ENCODE measurements at places on chromosomes 13 and 19.

DNA sequence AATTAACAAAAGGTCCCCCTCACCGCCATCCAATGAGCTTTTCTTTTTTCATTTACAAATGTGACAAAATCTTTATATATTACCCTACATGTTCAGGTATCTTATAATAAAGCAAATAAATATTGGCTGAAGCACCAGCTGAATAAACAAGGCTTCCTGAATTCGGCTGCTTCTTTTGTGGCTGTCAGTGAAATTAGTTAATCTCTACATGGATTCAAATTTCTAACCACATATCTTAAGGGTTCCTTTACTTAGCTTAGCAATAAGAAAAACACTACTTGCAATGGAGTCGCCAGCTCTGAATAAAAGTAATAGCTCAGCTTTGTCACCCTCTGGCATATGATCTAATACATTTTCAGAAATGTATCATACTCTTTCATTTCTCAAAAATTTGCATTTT is 104.3 kb downstream of the CCNA1 start:
- DNase-seq = no peak

- DNase-seq = no peak
Observed at GRCh38 chr19:58217069-58217481, 11.6 kb upstream of the ZNF544 start.

GRCh38 chr13:96771486-96772367 is 222.5 kb downstream of the OXGR1 start:
- no peak for DNase-seq

GRCh38 chr13:52961987-52962386 is 66.6 kb upstream of the OLFM4 start:
- DNase-seq = no peak

GRCh38 chr13:113044391-113045114 is 61.0 kb upstream of the F7 start:
- no peak for DNase-seq

DNA sequence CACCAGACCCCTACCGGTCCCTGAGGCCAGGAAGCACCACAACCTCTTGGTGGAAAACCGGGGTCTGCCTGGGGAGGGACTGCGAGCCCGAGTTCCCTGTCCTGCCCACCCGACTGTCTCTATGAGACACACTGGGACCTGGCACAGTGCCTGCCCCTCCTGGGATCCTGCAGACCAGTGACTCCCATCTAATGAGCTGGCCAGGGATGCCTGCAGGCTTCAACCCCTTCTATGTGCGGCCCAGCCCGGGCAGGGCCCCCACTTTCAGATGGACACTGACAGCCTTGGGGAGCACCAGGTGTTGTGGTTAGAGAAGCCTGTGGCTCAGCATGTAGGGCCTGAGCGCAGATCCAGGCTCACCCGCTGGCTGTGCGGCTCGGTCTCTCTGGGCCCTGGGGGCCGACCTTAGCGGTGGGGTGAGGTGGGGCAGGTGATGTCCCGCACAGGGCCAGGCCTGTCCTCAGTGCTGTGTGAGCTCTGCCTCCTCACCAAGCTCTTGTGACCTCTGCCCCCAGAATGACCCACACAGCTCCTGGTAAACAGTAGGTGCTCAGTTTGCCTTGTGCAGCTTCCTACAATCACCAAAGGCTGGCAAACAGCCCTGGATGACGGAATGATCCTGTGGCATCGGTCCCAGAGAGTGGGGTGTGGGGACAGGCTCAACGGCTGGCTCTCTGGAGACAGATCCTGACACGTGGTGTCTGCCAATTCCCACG is 17.9 kb upstream of the CACTIN start:
- no peak for DNase-seq

DNA sequence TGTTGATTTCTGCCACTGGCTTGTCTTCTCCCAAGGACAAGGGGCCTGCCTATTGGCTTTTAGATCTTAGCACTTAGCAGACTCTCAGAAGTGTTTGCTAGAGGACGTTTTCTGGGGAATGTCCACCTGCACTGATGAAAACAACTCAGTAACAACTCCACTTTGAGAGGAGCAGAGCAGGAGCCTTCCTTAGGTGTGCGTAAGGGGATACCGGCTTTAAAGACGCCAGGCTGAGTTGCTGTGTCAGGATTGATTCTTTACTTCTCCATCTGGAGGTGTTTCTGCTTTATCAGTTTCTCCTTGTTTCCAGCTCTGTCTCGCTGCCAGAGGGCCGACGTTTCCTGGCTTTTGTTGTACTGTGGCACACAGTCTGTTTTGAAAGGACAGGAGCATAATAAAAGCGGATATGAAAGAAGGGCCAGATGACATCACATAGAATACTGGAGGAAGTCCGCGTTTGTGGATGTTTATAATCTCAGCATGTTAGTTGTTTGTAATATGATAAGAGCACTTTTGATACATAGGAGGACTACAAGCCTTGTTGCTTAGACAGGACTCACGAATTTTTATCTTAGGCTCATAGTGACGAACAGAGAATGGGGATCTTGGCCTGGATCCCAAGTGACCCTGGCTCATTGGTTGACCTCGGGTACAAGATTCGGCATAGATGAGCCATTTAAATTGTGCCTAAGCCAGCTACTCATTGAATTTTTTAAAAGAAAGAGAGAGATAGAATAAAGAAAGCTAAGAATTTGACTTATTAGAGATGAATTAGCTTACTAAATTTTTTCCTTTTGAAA is 34.6 kb downstream of the COL4A2 start:
- no peak for DNase-seq

DNA sequence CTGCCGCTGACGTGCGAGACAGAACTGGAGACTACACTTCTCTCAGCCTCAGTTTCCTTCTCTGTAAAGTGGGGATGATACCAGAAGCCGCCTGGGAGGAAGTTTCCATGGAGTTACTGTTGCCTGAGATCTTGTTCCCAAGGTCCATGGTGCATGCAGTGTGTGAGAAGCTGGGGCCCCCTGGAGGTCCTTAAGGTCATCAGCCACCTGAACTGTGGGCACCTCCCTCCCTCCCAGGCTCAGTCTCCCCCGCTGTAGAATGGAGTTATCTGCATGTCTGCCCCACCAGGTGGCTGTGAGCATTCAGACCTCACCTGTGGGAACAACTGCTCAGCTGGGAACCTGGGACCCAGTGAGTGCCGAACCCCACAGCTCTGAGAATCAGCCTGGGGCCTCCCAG is 2.7 kb downstream of the CRX start:
- DNase-seq = no peak

Data from activated T-cell treated with anti-CD3 and anti-CD28 coated beads for 4 hours (primary cell).